Colonic mucosa (tissue), 4 donors: ENCODE measurements at places on chromosomes 2 and 18. TPM values are rescaled to one million over a fixed set of nuclear protein-coding genes. Genes with fewer than 3 reads are reported as not detected.
A peak's percentile ranks its signal among the peaks of the same experiment; 100 is the strongest.

SERPINB7 gene
- not detected for total RNA-seq

FSHR gene
- not detected for total RNA-seq

GRCh38 chr2:134576478-134576877 is 142.3 kb downstream of the TMEM163 start:
- DNase-seq: no peak

UCN gene
- total RNA-seq: 1.0 TPM

GRCh38 chr2:85707304-85707703 is 13.1 kb downstream of the GNLY start:
- peak; percentile 80 for DNase-seq
